ENCODE measurements at places on chromosomes 7 and 10.
A peak's percentile ranks its signal among the peaks of the same experiment; 100 is the strongest.

- DNase-seq: no peak
Measured at GRCh38 chr7:91636728-91637127, 243.8 kb downstream of the MTERF1 start.

- no peak for DNase-seq
Measured at GRCh38 chr7:26657686-26658388, 206.6 kb downstream of the SKAP2 start.

DNA sequence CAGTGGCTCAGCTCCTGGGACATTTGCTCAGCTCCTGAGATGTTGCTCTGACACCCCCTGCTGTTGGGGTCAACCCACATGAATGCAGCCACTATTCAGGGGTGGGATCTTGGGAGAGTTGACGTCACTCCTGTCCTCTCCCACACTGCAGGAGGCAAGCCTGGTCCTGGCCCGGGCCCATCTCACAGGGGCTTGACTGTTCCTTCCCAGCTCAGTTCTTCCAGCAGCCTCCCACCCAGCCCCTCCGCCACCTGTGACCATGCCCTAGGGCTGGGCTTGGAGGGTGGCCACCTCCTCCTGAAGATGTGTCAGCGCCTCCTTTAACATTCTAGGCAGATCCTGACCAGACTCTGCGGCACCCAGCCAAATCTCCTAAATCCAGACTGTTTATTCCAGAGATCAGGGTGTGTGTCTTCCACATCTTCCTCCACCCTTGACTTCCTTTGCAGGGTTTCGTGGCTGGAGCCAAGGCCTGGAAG lies 19.1 kb upstream of the OPALIN start:
- DNase-seq: no peak

- no peak for DNase-seq
Measured at GRCh38 chr10:71382757-71383156, 14.0 kb upstream of the CDH23 start.

GRCh38 chr7:68147614-68148238 lies 1151.1 kb downstream of the TYW1 start:
- DNase-seq: no peak

DNA sequence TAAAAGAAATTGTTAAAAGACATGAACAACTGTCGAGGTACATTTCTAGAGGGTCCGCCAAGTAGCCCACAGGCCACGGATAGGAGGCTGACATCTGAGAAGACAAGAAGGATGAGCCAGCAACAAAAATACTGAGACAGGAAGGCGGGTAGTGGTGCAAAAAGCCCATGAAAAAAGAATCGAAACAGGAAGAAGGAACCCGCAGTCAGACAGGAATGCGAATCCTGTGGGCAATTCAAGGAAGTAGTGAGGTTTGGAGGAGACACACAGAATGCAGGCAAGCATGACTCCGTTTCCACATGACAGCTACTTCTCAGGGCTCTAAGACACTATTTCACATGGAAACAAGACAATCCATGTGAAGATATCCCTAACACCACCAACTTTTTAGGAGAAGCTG lies 125.2 kb downstream of the DOCK4 start:
- DNase-seq: peak; percentile 91

GRCh38 chr7:88399036-88399435 lies 92.3 kb upstream of the STEAP4 start:
- DNase-seq: no peak

Data from Kasumi-1 (cell line).